ENCODE measurements at places on chromosomes 13 and 19. TPM values are rescaled to one million over a fixed set of nuclear protein-coding genes. Genes with fewer than 3 reads are reported as not detected.

Gene SYNE4
- 0.31 TPM for total RNA-seq

Gene ZNF675
- 2.8 TPM for total RNA-seq

Gene PPM1N
- 6.3 TPM for total RNA-seq

Gene MYCBP2
- 16.3 TPM for total RNA-seq

Gene NLRP11
- not detected for total RNA-seq

Gene STK24
- 55.5 TPM for total RNA-seq

Gene KANK3
- total RNA-seq, result 4.5 TPM

Gene AP1M1
- total RNA-seq, result 57.7 TPM

Gene MAP4K1
- total RNA-seq, result 0.53 TPM

Gene RUBCNL
- total RNA-seq, result 0.07 TPM

Gene ZNF426
- total RNA-seq, result 0.90 TPM

Gene OR1I1
- not detected for total RNA-seq

Gene ZNF628
- 6.4 TPM for total RNA-seq

Gene URAD
- total RNA-seq, result not detected

Gene SMIM17
- total RNA-seq, result not detected

Gene DCT
- total RNA-seq, result not detected

Gene WDR62
- total RNA-seq, result 27.6 TPM

Gene BICRA
- total RNA-seq, result 17.2 TPM

Gene GTF2F1
- total RNA-seq, result 55.2 TPM

Gene CYP4F2
- not detected for total RNA-seq

Gene LIM2
- total RNA-seq, result not detected

All from A549 treated with DMSO at 1 μM for 4 hours (cell line).